CD4-positive, alpha-beta T cell treated with Interleukin-4 for 4 hours (primary cell): ENCODE measurements at places on chromosomes 11 and 22.

GRCh38 chr22:38317995-38318715 lies 922 bp upstream of the CSNK1E start:
- DNase-seq: no peak

- DNase-seq: no peak
These were observed 5.2 kb downstream of the POLD4 start for GRCh38 chr11:67347964-67348749.

DNA sequence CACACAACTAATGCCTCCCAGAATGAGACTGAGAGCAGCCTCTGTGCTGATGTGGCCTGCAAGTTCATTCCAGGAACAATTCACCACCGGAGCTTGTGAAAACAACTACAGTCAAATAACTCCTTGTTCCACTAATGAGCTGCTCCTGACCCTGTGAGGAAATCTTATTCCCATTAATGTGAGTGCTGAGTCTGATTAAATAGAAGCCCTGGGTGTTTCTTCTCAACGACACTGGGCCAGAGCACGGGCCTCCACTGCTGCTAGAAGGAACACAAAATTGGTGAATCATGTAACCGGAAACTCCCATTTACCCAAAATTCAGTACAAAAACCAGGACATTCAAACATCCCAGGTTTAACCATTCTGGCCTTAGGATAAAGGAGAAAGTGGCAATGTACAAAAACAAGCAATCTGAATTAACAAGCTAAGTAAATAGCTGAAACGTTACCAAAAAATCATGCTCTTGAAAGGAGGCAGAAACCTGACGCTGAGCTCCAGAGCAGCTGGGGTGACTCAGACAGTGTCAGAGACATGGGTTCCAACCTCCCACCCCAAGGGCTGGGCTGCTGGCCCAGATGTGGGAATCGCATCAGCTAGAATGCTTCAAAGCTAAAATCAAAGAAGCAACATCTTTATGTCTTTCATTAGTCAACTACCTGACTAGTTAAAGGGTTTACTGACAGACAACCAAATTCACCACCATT lies 26.7 kb downstream of the SERGEF start:
- DNase-seq: no peak

DNA sequence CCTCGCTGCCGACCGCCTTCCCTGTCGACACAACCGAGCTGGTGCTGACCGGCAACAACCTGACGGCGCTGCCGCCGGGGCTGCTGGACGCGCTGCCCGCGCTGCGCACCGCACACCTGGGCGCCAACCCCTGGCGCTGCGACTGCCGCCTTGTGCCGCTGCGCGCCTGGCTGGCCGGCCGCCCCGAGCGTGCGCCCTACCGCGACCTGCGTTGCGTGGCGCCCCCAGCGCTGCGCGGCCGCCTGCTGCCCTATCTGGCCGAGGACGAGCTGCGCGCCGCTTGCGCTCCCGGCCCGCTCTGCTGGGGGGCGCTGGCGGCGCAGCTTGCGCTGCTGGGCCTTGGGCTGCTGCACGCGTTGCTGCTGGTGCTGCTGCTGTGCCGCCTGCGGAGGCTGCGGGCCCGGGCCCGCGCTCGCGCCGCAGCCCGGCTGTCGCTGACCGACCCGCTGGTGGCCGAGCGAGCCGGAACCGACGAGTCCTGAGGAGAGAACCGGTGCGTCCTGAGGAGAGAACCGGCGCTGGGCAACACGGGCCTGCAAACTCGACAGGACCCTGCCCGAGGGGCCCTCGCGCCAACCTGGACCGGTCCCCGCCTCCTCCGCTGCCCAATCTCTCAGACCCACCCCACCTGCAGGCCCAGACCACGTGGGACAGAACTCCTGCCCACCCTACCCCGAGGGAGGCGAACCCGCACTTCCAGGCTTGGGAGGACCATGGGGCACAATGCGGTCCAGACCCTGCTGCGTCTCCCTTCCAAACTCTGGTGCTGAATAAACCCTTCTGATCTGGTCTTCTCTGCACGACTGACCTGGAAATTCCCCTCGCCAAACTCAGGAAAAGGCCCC lies 866 bp downstream of the GP1BB start:
- no peak for DNase-seq

DNA sequence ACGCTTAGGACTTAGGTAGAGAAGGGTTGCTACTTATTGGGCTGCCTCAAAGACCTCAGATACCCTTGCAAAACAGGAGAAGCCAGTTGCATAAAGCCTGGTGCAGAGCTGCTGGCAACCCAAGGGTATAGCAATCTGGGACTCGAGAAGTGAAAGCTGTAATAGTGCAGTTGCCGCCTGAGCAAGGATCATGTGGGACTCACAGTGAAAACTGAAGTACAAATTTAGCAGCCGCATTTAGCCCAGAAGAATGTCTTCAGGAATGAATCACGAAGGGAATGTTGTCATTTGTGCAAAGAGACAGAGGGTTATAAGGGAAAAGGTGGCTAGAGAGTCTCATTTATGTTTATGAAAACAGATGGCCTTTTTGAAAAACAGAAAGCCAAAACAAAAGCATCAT lies 267.2 kb downstream of the TENM4 start:
- DNase-seq: no peak

GRCh38 chr11:81870066-81870412 lies 863.6 kb downstream of the FAM181B start:
- no peak for DNase-seq

DNA sequence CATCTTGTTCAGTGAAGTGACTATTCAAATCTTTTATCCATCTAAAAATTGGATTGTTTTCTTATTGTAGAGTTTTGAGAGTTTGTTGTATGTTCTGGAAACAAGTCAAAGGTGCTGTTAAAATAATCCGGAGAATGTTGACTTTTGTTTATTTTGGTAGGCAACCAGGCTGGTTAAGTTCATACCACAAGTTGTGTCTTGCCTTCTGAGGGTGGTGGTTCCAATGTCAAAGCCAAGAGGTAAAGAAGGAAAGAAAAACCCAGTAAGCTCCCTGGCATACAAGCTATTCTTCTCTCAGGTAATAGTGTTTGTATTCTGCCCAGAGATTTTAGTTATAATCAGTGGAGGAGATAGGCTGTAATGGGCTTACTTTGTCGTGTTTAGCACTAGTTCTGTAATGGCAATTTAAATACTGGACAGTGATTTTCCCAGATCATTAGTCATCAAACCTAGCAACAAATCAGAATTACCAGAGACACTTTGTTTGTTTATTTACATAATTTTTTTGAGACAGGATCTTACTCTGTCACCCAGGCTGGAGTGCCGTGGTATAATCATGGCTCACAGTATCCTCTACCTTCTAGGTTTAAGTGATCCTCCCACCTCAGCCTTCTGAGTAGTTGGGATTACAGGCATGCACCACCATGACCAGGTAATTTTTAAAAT lies 15.1 kb upstream of the CSRP3 start:
- no peak for DNase-seq

DNA sequence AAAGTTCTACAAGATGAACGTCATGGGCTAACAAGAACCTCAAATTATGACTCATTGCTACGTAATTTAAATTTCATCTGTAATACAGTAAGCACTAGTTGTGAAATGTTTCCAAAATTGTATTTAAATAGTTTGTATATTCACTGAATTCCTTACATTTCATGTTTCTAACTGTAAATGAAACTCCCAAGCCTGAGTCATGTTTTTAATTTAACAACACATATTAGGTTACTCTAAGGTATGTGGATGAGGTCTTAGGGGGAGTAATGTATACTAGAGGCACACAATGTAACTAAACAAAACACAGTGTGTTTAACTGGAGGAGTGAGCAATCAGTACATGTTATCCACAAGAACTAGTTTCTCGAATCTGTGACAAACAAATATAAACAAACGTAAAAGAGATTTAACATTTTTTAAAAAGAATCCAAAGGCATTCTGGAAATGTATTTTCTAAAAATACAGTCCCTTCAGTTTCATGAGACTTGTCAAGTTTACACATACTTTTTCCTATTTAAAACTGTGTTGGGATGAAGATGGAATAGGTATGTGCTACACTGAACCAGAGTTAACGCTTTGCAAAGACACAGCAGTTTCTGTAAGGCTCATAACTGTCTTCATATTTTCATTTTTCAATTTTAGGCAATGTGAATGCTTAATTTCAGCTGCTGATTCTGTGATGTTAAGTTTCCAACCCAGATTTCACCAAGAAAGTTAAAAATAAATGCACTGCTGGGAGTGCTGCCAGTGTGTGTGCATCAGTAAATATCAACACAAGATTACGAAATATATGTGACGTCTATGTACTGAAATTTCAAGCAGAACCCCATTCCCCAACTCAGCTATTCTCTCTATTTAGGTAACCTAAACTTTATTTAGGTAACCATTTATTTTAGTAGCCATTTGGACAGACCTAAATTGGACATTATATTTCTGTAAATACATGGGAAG lies 52.6 kb downstream of the PITPNB start:
- no peak for DNase-seq

- DNase-seq: no peak
These were observed 87.2 kb downstream of the KIAA1671 start for GRCh38 chr22:25039754-25040153.

- DNase-seq: no peak
These were observed 64.0 kb downstream of the CSNK2A3 start for GRCh38 chr11:11288972-11289616.

DNA sequence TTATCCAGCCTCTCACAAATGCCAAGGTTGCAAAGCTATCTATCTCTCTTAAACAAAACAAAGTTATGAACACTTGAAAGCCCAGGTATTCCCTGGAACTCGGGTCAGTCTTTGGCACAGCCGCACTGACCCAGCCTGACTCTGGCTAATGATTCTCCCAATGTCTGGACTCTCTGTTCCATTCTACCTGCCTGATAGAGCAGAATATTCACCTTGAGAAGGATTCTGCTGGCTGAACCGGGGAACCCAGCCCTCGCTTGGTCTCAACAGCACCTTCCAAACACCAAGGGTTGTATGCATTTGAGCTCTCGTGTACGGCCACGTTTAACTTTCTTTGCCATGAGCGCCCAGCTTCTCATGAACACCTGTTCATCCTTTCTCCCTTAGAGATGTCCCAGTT lies 116.8 kb downstream of the ZBTB16 start:
- no peak for DNase-seq

DNA sequence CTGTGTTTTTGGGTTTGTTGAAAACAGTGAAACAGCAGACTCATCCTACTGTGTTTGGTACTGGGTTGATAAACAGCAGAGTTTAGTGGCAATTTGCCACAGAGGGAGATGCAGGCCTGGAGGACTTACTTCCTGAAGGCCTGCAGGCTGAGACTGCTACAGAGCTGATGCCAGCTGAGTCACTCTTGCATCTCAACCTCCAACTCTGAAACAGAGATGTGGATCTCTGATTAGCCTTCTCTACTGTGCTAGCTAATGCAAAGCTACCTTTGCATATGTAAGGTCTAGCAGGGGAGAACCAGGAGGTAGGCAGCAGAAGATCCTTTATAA lies 14.3 kb downstream of the ATP5MG start:
- peak; percentile 36 for DNase-seq

- peak; percentile 7 for DNase-seq
These were observed 20.8 kb upstream of the DLAT start for GRCh38 chr11:112004389-112004788.

DNA sequence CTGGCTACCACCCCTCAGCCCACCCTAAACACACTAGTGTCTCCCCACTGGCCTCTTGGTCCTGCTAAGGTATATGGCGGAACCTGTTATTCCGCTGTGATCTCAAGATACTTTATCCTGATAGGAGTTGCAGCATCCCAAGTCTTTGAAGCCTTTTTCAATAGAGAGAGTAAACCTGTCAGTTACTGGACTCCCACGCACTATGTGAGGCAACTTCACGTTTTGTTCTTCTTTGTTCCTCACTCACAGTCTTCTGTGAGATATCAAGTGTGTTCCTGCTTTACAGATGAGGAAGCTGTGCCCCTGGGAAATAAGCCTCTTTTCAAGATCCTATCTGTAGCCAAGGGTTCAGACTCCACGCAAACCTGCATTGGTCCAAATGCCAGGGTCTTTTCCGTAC lies 127.8 kb downstream of the MYO18B start:
- no peak for DNase-seq

DNA sequence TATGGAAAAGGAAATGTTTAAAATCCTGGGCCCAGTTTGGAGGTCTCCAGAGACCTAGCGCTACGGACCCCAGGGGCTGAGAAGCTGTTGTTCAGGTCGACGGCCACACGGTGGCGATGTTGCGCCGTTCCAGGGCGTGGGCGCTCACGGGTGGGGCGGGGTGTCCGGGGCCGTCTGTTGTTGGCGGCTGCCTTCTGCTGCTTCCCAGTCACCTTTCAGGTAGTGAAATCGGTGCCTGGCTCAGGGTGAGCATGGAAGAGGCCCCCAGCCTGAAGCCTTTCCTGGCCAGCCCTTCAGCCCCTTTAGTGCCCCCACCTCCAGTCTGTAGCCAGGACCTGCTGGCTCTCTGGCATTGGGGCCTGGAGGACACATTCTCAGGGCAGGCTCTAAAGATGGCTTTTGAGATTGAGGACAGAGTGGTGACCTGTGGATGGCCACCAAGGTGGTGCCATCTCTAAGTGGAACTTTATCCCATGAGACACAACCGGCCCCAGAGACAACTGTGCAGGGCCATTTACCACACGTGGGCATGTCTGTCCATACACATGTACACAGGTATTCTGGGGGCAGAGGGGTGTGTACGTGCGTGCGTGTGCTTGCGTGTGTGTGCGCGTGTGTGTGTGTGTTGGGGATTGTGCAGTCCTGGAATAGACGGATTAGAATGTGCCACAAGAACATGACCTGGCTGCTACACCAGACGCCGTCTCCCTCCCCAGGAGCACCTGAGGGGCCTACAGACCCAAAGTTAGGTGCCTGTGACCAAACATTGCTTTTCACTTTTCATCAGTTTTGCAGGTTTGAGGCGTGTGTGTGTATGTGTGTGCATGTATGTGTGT lies 53.8 kb downstream of the ST14 start:
- peak; percentile 53 for DNase-seq

DNA sequence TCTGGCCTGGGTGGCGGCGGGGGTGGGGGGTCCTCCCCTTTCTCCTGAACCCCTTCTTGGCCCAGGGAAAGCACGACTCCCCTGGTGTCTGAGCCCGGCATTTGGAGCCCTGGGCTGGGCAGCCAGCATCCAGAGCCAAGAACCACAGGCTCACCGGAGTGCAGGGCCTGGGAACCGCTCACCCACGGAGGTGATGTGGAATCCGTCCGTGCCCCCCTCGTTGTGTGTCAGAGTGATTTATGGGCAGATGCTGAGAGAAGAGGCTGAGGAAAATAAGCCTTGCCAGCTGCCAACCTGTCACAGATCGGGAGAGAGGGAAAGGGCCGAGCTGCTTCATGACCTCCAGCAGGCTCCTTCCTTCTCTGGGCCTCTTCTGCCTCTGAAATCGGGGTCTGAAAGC lies 33.7 kb downstream of the WNT11 start:
- no peak for DNase-seq

DNA sequence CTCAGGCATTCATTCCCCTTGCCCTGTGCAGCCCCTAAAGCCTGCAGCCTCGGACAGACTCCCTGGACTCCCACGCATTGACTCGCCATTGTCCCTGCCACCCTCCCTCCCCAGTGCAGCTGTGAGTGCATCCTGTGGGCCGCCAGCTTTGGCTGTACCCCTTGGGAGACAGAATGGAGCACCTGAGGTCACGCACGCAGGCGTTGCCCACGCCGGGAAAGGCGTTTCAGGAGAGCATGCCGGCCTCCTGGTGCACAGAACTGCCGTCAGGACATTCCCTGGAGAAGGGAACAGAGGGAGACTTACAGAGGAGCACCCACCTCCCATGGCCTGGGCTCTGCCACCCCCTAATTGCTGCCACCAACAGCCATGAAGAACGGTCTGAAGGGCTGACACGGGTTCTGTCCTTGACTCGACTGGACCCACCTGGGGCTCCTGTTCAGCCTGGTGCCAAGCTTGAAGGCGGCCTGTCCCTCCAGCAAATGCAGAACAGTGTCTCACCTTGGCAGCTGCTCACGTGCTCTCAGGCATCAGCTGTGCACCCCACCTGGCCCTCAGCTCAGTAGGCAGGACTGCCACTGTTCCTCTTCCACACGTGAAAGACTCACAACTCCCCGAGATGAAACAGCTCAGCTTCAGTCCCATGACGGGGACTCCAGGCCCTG lies 503.8 kb downstream of the BRD1 start:
- no peak for DNase-seq
